ENCODE measurements at places on chromosomes 1 and 21.

GRCh38 chr21:38376235-38376634 is 119.4 kb downstream of the KCNJ15 start:
- DNase-seq: no peak

GRCh38 chr1:198007687-198008607 is 90.8 kb downstream of the LHX9 start:
- DNase-seq: peak; percentile 26

GRCh38 chr1:95733031-95733430 is 499.0 kb downstream of the RWDD3 start:
- DNase-seq: no peak

GRCh38 chr21:16307256-16307655 is 577.5 kb downstream of the USP25 start:
- no peak for DNase-seq

DNA sequence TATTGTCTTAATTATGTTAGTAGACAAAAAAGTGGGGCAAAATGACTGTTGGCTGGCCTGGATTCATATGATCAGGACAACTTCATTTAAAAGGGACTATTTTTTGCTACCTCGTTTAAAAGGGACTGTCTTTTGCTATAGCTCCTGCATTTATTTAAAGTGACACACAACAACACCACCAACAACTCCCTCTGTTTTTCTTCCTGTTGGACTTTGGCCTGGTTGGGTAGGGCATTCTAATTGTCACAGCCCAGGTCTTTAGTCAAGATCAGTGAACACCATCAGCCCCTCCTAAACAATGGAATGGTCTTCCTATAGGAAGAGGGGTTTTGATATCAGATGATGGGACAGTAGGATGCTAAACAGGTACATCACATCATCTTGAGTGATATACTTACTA is 241.8 kb downstream of the GPR52 start:
- no peak for DNase-seq

DNA sequence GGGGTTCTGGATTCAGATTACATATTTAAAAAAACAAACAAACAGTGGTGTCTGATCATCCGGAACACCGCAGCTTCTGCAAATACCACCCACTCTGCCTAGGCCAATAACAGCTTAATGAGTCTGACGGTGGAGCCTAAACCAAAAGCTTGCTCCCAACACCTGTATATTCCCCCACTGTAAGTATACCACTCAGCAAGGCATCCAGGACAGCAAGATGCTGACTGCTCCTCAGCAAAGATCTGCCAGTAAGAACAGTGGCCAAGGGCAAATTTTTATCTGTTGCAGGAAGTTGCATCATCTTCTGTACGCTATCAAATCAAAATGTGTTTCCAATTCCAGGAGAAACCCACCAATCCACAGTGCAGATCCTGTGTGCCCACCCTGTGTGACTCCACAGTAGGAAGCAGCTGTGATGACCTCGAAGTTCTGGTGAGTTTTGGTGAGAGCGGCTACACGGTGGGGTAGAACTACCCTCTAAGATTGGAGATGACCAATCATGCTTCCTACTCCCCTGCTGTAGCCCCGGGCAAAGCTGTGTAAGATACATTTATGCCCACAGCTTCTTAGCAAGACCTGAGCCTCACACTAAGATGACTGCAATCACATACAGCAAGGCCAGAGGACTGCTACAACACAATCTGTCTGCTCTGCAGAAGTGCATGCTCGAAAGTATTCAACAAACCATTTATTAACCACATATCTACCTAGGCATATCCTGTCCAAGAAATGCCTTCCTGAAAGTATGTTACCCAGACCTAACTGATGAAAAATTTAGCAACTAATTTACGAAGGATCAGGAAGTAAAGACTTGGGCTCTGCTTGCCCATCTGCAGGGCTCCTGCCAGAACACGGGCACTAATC is 30.5 kb downstream of the SIPA1L2 start:
- DNase-seq: no peak

- no peak for DNase-seq
Measured at GRCh38 chr1:84827555-84827954, 65.5 kb downstream of the LPAR3 start.

GRCh38 chr21:33847588-33848248 is 67.9 kb downstream of the ATP5PO start:
- no peak for DNase-seq

GRCh38 chr1:200483491-200484143 is 73.8 kb upstream of the ZNF281 start:
- peak; percentile 95 for DNase-seq

GRCh38 chr1:175089136-175089718 is 21.6 kb downstream of the TNN start:
- DNase-seq: no peak

- DNase-seq: peak; percentile 64
Measured at GRCh38 chr1:99727575-99728185, 38.8 kb downstream of the FRRS1 start.

DNA sequence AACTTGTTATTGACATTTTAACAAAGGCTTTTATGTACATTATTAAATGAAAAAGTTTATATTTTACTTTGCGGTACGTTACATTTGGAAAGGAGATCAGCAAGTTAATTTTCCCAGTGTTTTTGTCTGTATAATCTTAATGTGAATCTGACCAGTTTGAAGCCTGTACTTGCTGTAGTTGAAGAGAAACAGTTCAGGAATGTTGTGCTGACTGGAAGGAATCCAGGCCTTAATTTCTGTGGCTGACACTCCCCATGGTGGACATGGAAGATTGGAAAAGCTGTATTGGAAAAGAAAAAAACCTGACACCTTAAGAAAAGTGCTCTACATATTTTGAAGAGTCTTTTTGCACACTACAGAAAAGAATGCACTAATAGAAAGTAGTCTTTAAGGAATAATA is 15.5 kb downstream of the LEPR start:
- no peak for DNase-seq

GRCh38 chr1:154866257-154867063 is 3.6 kb downstream of the KCNN3 start:
- no peak for DNase-seq

GRCh38 chr1:53506355-53507050 is 47.3 kb downstream of the DMRTB1 start:
- DNase-seq: no peak

DNA sequence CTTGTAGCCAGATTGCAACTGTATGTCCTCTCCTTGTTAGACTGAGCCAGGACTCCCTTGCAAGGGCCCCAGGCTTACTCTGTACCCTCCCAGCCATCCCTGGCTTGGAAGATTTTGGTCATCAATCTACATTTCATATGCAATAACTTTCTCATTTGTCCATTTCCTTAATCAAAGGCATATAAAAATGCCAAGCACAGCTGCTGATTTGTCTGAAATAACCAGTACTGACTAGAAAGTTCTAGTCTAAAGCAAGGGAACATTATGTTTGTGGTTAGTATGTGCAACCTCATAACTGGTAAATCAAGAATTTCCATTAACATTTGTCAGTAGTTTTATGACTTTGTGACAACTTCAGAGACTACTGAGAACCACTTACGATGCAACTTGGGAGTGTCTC is 370.2 kb downstream of the ST6GALNAC3 start:
- DNase-seq: no peak
